ENCODE measurements at places on chromosomes 5 and 9. TPM values are rescaled to one million over a fixed set of nuclear protein-coding genes. Genes with fewer than 3 reads are reported as not detected.

GRCh38 chr5:59097116-59097515 is 514.2 kb downstream of the RAB3C start:
- no peak overlapping the region for H3K27ac ChIP-seq
- no peak overlapping the region for H3K4me3 ChIP-seq
- no peaks in the 10 kb centered on the region for H3K27me3 ChIP-seq
- H3K4me1 ChIP-seq: peaks cover 21% of the 10 kb centered on the region
- no peak for DNase-seq

DNA sequence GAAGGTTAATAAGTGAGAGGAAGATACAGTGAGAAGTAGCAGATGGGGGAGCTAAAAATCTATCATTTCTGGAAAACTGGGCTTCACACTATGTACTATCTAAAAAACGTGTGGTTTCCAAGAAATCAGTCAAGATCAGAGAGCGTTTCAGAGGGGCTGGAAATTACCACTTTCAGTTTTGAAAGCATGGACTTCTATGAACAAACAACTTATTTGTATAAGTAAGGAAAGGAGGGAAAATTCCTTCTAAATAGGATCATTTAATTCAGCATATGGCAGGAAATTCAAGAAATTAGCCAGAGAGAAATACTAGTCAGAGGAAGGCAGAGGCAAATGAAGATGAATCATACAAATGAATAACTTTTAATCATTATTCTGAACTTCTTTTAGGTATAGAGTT is 11.3 kb downstream of the TNC start:
- no peak for DNase-seq
- H3K27ac ChIP-seq: no peak overlapping the region
- H3K36me3 ChIP-seq: no peaks in the 10 kb centered on the region
- no peaks in the 10 kb centered on the region for H3K4me1 ChIP-seq

GABBR2 gene
- total RNA-seq: not detected

DNA sequence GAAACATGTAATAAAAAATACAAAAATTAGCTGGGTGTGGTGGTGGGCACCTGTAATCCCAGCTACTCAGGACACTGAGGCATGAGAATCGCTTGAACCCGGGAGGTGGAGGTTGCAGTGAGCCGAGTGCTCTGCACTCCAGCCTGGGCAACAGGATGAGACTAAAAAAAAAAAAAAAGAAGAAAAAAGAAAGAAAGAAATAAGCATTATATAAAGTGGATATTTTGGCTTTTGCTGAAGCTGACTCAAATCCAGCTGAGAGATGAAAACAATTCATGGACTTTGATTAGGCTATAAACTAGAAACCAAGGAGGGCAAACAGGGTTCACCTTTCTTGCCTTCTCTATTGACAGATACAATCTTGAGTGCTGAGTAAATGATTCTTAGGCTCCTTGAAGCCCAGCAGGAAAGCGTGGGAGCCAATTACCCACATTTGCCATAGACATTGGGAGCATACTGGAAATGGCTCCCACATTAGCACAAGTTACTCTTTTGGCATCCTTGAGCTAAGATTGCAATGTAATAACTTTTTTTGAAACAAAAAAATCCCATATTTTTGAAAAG is 2.4 kb upstream of the BTF3 start:
- peaks cover 17% of the 10 kb centered on the region for H3K4me1 ChIP-seq
- no peak for DNase-seq
- no peak overlapping the region for H3K27ac ChIP-seq
- peaks cover 2% of the 10 kb centered on the region for H3K27me3 ChIP-seq
- H3K36me3 ChIP-seq: no peaks in the 10 kb centered on the region

STC2 gene
- total RNA-seq: 1.1 TPM

GRCh38 chr5:99378443-99378842 is 449.6 kb upstream of the CHD1 start:
- DNase-seq: no peak
- H3K4me3 ChIP-seq: no peak overlapping the region
- no peaks in the 10 kb centered on the region for H3K4me1 ChIP-seq
- H3K36me3 ChIP-seq: no peaks in the 10 kb centered on the region

SLC35D2 gene
- 31.4 TPM for total RNA-seq

DNA sequence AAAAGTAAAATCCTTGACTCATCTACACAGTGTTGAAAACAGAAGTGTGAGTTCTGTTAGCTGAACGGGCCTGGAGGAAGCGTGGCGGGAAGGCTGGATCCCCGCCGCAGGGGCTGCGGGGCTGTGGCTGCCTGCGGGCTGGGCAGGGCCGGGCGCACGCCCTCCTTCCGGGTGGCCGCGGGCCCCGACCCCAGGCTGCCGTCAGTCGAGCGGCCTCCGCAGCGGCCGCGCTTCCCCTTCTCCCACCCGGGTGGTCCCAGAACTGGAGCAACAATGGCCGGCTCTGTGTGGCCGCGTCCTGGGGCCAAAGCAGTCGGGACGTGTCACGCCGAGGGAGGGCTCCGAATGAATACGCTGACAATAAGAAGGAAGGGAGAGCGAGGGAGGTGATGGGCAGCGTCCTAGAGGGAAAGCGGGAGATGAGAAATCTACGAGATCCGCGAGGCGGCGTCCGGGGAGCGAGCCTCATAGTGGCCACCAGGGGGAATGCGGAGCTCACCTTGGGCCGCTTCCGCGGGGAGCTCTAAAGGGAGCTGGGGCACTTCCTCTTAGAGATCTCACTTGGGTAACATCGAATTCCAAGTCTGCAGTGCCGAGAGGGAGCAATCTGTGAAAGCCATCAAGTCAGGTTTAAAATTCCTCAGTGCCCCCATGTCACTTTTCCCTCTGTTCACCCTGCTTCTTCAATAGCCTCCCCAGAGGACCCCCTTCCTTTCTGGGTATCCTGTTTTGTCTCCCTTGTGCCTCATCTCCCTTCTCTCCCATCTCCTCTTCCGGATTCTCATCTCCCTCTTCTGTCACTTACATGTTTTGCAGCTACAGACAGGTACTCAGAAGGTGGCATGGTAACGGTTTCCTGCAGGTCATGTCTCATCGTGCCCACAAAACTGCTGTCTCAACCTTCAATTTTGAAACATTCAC is 83.9 kb downstream of the SLC1A3 start:
- peak overlapping the region; percentile 82 for H3K4me3 ChIP-seq
- H3K36me3 ChIP-seq: no peaks in the 10 kb centered on the region
- peak; percentile 37 for DNase-seq
- H3K27ac ChIP-seq: no peak overlapping the region
- H3K4me1 ChIP-seq: no peaks in the 10 kb centered on the region
- peaks cover 22% of the 10 kb centered on the region for H3K27me3 ChIP-seq

TRPM6 gene
- not detected for total RNA-seq

DNA sequence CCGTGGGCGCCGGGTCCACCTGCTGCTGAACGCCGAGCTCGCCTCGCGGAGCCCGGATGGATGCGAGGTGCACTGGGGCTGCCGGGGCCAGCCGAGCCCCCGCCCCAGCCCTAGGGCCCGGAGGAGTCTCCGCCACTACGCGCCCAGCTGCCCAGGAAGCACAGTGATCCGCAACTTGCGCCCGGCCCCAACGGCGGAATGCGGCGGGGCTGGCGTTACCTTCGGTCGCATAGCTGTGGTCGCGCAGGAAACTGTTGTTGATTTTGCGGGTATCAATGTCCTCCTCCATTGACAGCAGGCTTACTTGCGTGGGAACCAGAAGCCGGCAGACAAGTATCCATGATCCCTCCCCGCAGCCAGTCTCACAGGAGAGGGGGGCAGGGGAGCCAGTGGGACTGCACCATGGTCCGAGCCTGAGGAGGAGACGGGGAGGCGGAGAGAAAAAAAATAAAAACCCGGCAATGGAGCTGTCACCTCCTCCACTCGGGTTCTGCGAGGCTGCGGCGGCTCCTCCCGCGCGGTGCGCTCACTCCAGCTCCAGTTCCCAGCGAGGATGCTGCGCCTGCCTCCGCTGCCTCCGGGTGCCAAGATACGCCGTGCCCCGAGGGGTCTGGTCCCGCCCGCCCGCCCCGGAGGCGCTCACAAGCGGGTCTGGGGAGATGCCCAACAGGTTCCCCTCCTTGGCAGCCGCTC is 628 bp downstream of the PPP2R2B start:
- peaks cover 23% of the 10 kb centered on the region for H3K4me1 ChIP-seq
- H3K27me3 ChIP-seq: peaks cover 17% of the 10 kb centered on the region
- H3K4me3 ChIP-seq: peak overlapping the region; percentile 69
- H3K27ac ChIP-seq: peak overlapping the region; percentile 2

- no peaks in the 10 kb centered on the region for H3K27me3 ChIP-seq
- no peaks in the 10 kb centered on the region for H3K36me3 ChIP-seq
- no peak overlapping the region for H3K4me3 ChIP-seq
- peaks cover 12% of the 10 kb centered on the region for H3K4me1 ChIP-seq
These were observed 8.2 kb downstream of the OTULIN start for GRCh38 chr5:14672484-14673394.
